Kidney (tissue), 22 donors: ENCODE measurements at places on chromosomes 7 and 10.

GRCh38 chr10:6647811-6648526 is 67.9 kb upstream of the PRKCQ start:
- peaks cover 2% of the 10 kb centered on the region for H3K4me1 ChIP-seq
- H3K27ac ChIP-seq = no peak overlapping the region
- H3K36me3 ChIP-seq = no peaks in the 10 kb centered on the region
- no peak overlapping the region for H3K4me3 ChIP-seq
- H3K27me3 ChIP-seq = no peaks in the 10 kb centered on the region

- DNase-seq = no peak
- H3K36me3 ChIP-seq = no peaks in the 10 kb centered on the region
- no peaks in the 10 kb centered on the region for H3K27me3 ChIP-seq
- no peak overlapping the region for H3K4me3 ChIP-seq
- no peak overlapping the region for H3K27ac ChIP-seq
Observed at GRCh38 chr7:6286486-6286885, 14.1 kb upstream of the CYTH3 start.

- H3K27ac ChIP-seq = no peak overlapping the region
- H3K4me3 ChIP-seq = no peak overlapping the region
- H3K27me3 ChIP-seq = no peaks in the 10 kb centered on the region
- H3K4me1 ChIP-seq = no peaks in the 10 kb centered on the region
- H3K36me3 ChIP-seq = no peaks in the 10 kb centered on the region
- peak; percentile 80 for DNase-seq
Observed at GRCh38 chr10:72044417-72045041, 43.8 kb downstream of the SPOCK2 start.

DNA sequence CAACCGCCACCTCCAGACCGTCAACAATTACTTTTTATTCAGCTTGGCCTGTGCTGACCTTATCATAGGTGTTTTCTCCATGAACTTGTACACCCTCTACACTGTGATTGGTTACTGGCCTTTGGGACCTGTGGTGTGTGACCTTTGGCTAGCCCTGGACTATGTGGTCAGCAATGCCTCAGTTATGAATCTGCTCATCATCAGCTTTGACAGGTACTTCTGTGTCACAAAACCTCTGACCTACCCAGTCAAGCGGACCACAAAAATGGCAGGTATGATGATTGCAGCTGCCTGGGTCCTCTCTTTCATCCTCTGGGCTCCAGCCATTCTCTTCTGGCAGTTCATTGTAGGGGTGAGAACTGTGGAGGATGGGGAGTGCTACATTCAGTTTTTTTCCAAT is 146.6 kb downstream of the CHRM2 start:
- H3K27ac ChIP-seq = no peak overlapping the region
- no peaks in the 10 kb centered on the region for H3K4me1 ChIP-seq
- no peaks in the 10 kb centered on the region for H3K27me3 ChIP-seq
- H3K36me3 ChIP-seq = no peaks in the 10 kb centered on the region

GRCh38 chr7:79823246-79823951 is 311.2 kb upstream of the GNAI1 start:
- no peaks in the 10 kb centered on the region for H3K4me1 ChIP-seq
- no peak overlapping the region for H3K4me3 ChIP-seq
- no peaks in the 10 kb centered on the region for H3K27me3 ChIP-seq
- no peaks in the 10 kb centered on the region for H3K36me3 ChIP-seq
- DNase-seq = no peak

DNA sequence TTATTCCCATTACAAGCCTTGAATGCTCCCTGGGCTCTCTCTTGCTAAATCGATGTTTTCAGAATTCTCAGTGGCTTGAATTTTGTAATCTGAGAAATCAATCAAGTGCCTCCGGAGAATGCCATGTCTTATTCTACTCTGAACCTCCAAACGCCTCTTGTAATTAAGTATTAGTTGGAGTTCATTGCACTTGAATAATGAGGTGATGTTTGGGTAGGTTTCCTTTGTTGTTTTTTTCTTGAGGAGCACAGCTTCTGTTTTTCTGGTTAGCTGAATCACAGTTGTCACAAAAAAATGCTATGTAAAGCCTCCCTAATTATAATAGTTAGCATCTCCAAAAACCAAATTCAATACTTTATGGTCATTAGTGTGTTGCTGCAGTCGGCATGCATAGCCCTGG is 100.3 kb downstream of the PLPP4 start:
- DNase-seq = no peak
- H3K27ac ChIP-seq = no peak overlapping the region
- no peaks in the 10 kb centered on the region for H3K27me3 ChIP-seq
- H3K36me3 ChIP-seq = no peaks in the 10 kb centered on the region
- no peak overlapping the region for H3K4me3 ChIP-seq

- DNase-seq = no peak
- H3K4me3 ChIP-seq = no peak overlapping the region
- no peaks in the 10 kb centered on the region for H3K27me3 ChIP-seq
- no peak overlapping the region for H3K27ac ChIP-seq
- H3K4me1 ChIP-seq = peaks cover 5% of the 10 kb centered on the region
Observed at GRCh38 chr7:30864101-30864500, 47.6 kb upstream of the AQP1 start.

DNA sequence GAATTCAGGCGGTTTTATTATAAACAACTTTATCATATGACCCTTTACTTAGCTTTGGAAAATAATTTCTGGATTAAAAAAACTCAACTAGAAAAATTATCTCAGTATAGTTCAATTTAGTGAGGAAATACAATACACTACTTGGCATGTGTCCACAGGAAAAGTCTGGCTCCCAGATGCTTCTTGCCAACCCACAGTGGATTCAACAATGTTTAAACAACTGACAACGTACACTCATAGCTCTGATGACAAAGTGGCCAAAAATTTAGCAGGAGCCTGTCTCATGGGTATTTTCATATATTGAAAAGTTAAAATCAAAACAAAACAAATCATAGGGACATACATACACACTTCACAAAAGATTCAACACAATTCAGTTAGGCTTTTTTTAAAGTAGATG is 158.8 kb downstream of the SKAP2 start:
- H3K36me3 ChIP-seq = no peaks in the 10 kb centered on the region
- no peak overlapping the region for H3K27ac ChIP-seq
- H3K4me3 ChIP-seq = no peak overlapping the region
- no peaks in the 10 kb centered on the region for H3K27me3 ChIP-seq
- no peaks in the 10 kb centered on the region for H3K4me1 ChIP-seq
- peak; percentile 56 for DNase-seq

DNA sequence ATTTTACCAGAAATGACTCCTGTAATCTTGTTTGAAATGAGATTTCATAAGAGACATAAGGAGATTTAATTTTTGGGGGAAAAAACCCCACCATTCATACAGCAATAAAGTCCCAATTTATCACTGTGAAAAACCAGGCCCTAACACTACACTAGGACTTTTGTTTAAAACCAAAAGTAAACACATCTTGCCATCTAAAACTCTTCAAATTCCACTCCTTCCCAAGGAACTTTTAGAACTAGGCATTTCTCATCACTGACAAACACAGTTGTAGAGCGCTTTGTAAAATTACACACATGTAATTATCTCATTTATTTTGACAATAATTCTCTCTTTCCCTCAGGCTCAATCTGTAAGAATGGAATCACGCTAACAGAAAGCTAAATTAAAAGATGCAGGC is 128.1 kb upstream of the C1QL3 start:
- H3K4me3 ChIP-seq = no peak overlapping the region
- H3K27ac ChIP-seq = no peak overlapping the region
- no peaks in the 10 kb centered on the region for H3K4me1 ChIP-seq
- DNase-seq = no peak
- H3K27me3 ChIP-seq = no peaks in the 10 kb centered on the region

GRCh38 chr7:37113661-37114355 is 334.9 kb downstream of the ELMO1 start:
- no peak for DNase-seq
- no peaks in the 10 kb centered on the region for H3K36me3 ChIP-seq
- no peak overlapping the region for H3K4me3 ChIP-seq

- H3K4me3 ChIP-seq = no peak overlapping the region
- peaks cover 14% of the 10 kb centered on the region for H3K36me3 ChIP-seq
- H3K27ac ChIP-seq = no peak overlapping the region
- DNase-seq = no peak
- no peaks in the 10 kb centered on the region for H3K4me1 ChIP-seq
Observed at GRCh38 chr10:30447125-30447799, 13.3 kb downstream of the MAP3K8 start.

DNA sequence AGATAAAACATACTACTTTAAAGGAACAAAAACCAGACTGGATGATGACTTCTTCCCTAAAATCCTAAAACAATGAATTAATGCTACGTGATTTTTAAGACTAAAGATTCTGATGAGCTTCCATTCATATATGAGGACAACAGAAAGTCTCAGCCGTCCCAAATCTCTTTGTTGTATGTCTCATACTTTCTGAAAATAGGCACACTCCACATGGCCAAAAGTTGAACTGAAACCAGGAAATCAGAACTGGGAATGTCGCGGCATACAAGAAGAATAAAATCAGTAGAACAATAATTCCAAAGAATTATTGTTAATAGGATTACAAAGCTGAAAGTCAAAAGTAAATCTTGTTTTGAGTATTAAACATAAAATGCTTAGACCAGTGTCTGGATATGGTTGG is 195.4 kb upstream of the GHITM start:
- no peak overlapping the region for H3K27ac ChIP-seq
- H3K36me3 ChIP-seq = no peaks in the 10 kb centered on the region
- DNase-seq = no peak

- H3K4me3 ChIP-seq = no peak overlapping the region
- peak; percentile 40 for DNase-seq
- H3K4me1 ChIP-seq = no peaks in the 10 kb centered on the region
- no peaks in the 10 kb centered on the region for H3K27me3 ChIP-seq
- H3K27ac ChIP-seq = no peak overlapping the region
Observed at GRCh38 chr10:82796510-82796909, 921.5 kb downstream of the NRG3 start.

- no peak overlapping the region for H3K27ac ChIP-seq
- H3K4me1 ChIP-seq = no peaks in the 10 kb centered on the region
- H3K4me3 ChIP-seq = no peak overlapping the region
- H3K36me3 ChIP-seq = no peaks in the 10 kb centered on the region
- H3K27me3 ChIP-seq = no peaks in the 10 kb centered on the region
- DNase-seq = no peak
Observed at GRCh38 chr7:106614751-106615150, 46.2 kb downstream of the CCDC71L start.

DNA sequence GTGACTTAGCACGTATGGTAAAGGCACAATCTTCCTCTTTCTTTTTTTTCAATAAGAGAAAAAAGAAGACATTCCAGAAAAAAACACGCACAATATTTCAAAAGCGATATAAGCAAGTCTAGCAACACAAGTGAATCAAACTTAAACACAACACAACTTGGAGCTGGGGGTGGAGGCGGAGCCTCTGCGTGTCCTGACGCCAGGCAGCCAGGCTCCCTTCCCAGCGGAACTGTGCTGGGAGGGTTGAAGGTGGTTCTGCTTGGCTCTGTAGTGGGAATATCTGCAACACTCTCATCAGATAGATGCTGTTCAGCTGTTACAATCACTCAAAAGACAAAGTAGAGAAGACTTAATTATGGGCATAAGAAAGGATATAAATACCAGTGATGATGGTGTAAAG is 211.4 kb downstream of the WDR37 start:
- H3K36me3 ChIP-seq = no peaks in the 10 kb centered on the region
- H3K27me3 ChIP-seq = no peaks in the 10 kb centered on the region
- no peak for DNase-seq
- H3K4me1 ChIP-seq = no peaks in the 10 kb centered on the region
- no peak overlapping the region for H3K27ac ChIP-seq
- H3K4me3 ChIP-seq = no peak overlapping the region

GRCh38 chr10:60246382-60246781 is 143.3 kb downstream of the ANK3 start:
- no peak for DNase-seq
- no peaks in the 10 kb centered on the region for H3K27me3 ChIP-seq
- no peak overlapping the region for H3K4me3 ChIP-seq
- H3K36me3 ChIP-seq = no peaks in the 10 kb centered on the region
- peaks cover 2% of the 10 kb centered on the region for H3K4me1 ChIP-seq
- no peak overlapping the region for H3K27ac ChIP-seq

GRCh38 chr7:30596721-30597120 is 2.0 kb downstream of the GARS1 start:
- peak overlapping the region; percentile 92 for H3K4me3 ChIP-seq
- H3K36me3 ChIP-seq = peaks cover 6% of the 10 kb centered on the region
- no peaks in the 10 kb centered on the region for H3K27me3 ChIP-seq
- H3K4me1 ChIP-seq = peaks cover 3% of the 10 kb centered on the region
- H3K27ac ChIP-seq = no peak overlapping the region

- H3K27ac ChIP-seq = no peak overlapping the region
- H3K4me3 ChIP-seq = no peak overlapping the region
- no peaks in the 10 kb centered on the region for H3K27me3 ChIP-seq
Observed at GRCh38 chr7:108382932-108383331, 73.3 kb downstream of the NRCAM start.

DNA sequence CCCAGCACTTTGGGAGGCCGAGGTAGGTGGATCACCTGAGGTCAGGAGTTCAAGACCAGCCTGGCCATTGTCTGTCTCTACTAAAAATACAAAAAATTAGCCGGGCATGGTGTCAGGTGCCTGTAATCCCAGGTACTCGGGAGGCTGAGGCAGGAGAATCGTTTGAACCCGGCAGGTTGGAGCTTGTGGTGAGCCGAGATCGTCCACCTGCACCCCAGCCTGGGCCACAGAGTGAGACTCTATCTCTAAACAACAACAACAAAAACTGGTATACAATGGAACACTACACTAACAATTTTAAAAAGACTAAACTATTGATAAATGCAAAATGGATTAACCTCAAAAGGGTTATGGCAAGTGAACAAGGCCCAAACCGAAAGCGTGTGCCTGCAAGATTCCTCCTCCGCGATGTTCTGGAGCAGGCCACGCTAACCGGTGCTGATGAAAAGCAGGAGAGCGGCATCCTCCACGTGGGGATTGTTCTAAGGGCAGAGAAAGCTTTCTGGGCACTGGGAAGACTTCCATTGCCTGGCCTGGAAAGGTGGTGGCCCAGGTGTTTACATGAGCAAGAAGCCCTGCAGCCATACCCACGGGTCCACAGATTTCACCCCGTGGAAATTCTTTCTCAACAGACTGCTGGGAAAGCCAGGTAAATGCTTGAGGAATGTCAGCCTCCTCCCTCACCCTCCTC is 53.8 kb downstream of the PDGFA start:
- H3K4me3 ChIP-seq = no peak overlapping the region
- H3K4me1 ChIP-seq = no peaks in the 10 kb centered on the region
- peak; percentile 38 for DNase-seq
- H3K36me3 ChIP-seq = no peaks in the 10 kb centered on the region
- no peak overlapping the region for H3K27ac ChIP-seq

DNA sequence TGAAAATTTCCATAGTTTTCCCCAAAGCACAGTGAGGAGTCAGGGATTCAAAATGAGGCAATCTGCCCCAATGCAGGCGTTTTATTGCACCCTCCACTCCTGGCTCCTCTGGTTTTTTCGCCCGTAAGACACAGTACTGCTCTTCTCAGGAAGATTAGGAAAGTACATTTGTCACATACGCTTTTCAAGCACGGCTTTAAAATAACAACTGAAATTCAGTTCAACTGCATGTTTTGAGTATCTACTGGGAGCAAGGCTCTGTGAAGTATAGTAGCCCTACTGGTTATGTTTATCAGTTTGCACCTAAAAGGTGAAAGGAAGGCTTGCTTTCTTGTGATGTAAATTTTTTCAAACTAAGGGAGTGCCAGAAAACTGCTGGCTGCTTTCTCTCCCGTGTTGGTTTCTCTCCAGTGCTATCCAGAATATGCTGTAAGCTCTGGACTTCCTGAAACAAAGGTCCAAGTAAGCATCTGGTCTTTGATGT is 1.9 kb upstream of the SGMS1 start:
- peak overlapping the region; percentile 100 for H3K27ac ChIP-seq
- no peaks in the 10 kb centered on the region for H3K27me3 ChIP-seq
- H3K4me1 ChIP-seq = no peaks in the 10 kb centered on the region
- H3K4me3 ChIP-seq = peak overlapping the region; percentile 92
- H3K36me3 ChIP-seq = no peaks in the 10 kb centered on the region

GRCh38 chr10:14742815-14743214 is 31.9 kb downstream of the FAM107B start:
- H3K4me1 ChIP-seq = peaks cover 9% of the 10 kb centered on the region
- no peak overlapping the region for H3K4me3 ChIP-seq
- no peak overlapping the region for H3K27ac ChIP-seq
- no peaks in the 10 kb centered on the region for H3K36me3 ChIP-seq
- no peaks in the 10 kb centered on the region for H3K27me3 ChIP-seq
- DNase-seq = no peak
